ENCODE measurements at places on chromosomes 11 and 22.

GRCh38 chr11:16603890-16604793, 134.3 kb upstream of the C11orf58 start:
- no peak for DNase-seq

DNA sequence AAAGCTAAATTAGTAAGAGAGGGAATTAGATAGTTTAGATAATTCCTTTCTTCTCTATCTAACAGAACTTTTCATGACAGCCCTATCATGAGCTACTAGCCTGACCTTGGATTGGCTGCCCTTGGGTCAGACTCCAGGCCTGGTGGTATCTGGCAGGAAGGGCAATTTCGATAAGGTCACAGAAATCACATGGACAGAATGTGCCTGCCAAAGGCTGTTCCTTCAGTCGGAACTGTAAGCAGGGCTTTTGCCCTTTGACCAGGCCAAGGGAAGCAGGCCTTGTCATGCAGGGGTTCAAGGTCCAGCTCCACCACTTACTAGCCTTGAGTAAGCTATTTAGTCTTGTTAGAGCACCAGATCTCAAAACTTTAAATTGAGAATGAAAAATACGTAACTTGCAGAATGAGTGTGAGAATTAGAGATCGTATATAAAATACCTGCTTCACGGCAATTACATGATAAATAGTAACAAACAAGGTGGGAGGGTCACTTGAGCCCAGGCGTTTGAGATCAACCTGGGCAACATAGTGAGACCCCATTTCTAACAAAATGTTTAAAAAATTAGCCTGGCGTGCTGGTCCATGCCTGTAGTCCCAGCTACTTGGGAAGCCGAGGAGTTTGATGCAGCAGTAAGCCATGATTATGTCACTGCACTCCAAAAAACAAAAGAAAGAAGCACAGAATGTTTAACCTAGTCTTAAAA, 60.8 kb upstream of the SC5D start:
- DNase-seq: no peak

- DNase-seq: no peak
Measured at GRCh38 chr11:4092026-4092425, 2.6 kb upstream of the RRM1 start.

DNA sequence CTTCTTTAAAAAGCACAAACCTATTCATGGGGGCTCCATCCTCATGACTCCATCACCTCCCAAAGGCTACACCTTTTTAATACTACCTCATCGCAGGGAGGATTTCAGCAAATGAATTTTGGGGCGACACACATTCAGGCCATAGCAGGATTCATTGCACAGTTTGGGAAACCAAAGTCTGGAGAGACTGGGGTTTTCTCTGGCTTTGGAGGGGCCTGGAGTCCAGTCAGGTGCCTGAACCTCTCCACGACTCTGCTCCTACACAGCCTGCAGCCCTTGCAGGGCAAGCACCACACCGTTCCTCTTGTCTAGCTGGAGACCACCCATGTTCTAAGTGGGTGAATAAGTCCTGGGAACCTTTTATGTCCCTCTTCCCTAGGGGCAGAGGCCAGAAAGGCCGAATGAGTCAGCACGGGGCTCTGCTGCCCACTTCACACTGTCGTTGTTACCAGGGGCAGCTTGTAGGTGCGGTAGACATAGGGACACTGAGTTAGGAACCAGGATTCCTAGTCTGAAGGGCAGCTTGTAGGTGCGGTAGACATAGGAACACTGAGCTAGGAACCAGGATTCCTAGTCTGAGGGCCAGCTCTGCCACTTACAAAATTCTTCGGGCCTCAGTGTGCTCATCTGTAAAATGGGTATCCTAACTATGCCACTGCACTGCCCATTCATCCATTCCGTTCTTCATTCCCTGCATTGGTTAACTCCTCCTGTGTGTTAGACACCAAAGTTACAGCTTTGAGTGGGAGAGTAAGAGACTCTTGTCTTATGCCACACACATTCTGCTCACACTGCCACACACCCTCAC, 251.7 kb upstream of the B3GAT1 start:
- no peak for DNase-seq

DNA sequence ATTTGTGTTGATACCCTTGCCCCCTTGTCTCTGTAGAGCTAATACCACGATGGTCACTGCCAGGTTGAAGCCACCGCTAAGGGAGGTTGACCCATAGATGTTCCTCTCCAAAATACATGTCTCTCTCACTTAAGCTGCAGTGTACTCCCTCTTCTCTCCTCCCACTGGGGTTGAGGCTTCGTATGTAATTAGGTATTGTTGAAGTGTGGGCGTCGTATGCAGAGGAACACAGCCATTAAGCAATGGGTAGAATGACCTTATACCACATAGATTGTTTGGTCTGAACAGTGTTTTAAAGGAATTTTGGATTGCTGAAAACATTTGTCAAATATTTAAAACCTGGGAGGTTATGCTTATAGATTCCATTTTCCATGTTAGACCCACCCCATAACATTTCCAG, 71.9 kb downstream of the TRAF6 start:
- DNase-seq: no peak

GRCh38 chr11:114209343-114209742, 86.9 kb upstream of the NNMT start:
- no peak for DNase-seq

- DNase-seq: no peak
Measured at GRCh38 chr11:61679296-61679695, 895 bp upstream of the DAGLA start.

DNA sequence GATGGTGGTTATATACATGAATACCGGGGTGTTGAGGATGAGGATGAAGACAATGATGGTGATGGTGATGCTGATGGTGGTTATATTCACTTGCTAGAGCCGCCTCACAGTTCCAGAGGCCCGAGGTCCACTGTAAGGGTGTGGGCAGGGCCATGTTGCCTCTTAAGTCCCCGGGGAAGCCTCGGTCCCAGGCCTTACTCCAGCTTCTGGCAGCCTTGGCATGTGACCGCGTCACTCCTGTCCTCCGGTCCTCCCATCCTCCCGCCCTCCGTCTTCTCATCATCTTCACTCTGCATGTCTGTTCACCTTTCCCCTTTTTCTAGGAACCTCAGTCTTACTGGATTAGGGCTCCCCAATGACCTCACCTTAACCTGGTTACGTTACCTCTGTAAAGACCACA, 54.6 kb downstream of the IGLL1 start:
- DNase-seq: no peak

DNA sequence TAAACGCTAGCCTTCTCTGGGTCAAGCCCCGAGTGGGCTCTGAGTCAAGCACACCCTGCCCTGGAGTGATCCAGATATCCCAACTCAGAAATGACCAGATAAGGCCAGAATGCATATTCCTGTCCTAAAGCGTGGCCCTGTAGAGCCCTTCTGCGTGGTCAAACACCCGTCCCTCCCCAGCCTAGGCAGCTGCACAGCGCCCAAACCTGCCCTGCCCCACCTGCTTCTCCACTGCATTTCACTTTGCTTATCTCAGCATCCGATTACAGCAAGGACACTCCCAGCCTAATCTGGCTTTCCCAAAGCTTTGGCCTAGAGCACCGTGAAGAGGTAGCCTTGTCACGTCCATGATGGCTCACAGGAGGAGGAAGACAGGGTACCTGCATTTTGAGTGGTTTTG, 11.9 kb upstream of the TMPRSS4 start:
- DNase-seq: no peak

DNA sequence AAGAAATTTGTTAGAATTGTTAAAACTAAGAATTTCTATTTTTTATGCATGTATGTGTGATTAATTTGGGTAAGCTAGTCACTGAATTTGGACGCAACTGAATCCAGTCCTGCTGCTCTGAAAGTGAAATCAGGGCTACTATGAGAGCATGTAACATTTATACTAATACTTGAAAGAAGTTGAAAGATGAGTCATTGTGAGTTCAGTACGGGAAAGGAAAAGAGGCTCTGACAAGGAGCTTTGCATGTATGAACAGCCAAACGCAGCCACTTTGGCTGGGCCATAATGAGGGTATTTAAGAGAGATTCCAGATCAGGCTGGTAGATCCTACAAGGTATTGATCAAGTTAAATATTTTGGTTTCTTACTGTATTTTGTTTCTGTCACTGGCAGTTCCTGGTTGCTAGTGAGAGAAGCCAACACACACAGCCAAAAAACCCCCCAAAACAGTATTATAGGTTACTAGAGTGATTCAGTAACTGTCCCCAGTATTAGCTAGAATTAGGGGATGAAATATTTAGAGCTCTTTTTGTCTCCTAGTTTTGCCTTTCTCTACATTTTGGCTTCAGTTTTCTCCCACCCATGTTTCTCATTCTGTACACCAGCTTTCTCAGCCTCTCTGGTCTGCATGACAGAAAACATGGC, 14.1 kb downstream of the AASDHPPT start:
- no peak for DNase-seq

GRCh38 chr11:72848846-72849466, 34.7 kb downstream of the ATG16L2 start:
- DNase-seq: no peak

GRCh38 chr22:42270176-42270509, 310 bp downstream of the TCF20 start:
- peak; percentile 22 for DNase-seq

DNA sequence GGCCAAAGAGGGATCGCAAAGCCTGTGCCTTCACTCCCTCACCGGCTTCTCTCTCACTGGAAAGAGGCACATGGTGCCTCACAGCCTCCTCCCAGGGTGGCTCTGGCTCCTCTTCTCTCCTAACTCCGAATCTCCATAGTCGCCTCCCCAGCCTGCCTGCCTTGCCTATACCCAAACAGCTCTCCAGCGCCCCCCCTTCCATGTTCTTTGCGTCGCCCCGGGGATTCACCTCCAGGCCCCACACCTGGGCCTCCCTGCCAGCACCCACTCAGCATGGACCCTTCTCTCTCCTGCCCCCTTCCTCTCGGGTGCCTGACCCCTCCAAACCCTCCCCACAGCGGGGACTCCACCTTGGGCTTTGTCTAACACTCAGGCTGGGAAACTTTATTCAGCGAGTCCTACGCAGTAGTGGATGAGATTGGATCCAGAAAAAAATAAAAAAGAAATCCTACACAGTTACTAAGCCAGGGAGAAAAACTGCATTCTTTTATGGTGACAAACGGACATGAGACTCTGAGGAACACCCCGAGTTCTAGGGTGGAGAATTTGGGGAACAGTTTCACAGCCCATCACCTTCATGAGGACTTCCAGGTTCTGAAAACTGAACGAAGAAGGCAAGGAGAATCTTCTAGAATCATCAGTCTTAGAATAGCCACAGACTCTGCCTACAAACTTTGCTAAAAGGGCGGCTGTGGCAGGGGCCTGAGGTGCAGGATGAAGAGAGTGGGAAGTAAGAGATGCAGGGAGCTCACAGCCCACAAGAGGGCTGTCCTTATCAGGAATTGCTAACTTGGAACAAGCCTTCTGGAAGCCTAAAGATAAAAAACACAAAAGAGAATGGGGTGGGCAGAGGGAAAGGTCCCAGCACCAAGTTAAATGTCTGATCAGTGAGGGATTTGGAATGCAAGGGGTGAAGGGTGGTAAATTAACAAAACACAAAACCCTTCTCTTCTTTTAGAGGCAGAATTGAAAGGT, 5.3 kb downstream of the PPM1F start:
- no peak for DNase-seq

- no peak for DNase-seq
Measured at GRCh38 chr11:111515591-111515990, 1.0 kb downstream of the HOATZ start.

- no peak for DNase-seq
Measured at GRCh38 chr11:1073851-1074243, 827 bp upstream of the MUC2 start.

GRCh38 chr22:43884600-43885318, 7.1 kb downstream of the PNPLA5 start:
- DNase-seq: peak; percentile 58

GRCh38 chr11:126282736-126283591, at the start of gene TIRAP:
TSS of gene TIRAP (plus strand) at chr11:126283093. CDS start at chr11:126290895, 7,802 bp downstream.
- DNase-seq: peak; percentile 40

- DNase-seq: no peak
Measured at GRCh38 chr11:44159848-44160721, 64.6 kb downstream of the EXT2 start.

DNA sequence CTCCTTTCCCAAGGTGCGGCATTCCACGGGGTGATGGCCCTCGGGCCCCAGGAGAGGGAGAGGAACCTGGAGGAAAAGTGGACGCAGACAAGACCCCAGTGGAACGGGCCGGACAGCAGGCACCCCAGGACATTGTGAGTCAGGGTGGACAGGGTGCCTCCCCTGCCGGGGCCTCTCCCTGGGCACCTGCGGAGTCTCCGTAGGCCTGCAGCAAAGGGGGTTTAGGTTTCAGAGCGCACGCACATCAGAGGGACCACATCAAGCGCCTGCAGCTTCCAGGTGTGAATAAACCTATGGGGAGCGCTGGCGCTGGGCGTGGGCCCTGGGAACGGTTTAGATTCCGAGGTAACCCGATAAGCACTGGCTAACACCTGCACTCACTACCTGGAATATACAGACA, 22.7 kb upstream of the FGF19 start:
- no peak for DNase-seq

GRCh38 chr11:118859973-118860372, 23.7 kb upstream of the CXCR5 start:
- DNase-seq: no peak

DNA sequence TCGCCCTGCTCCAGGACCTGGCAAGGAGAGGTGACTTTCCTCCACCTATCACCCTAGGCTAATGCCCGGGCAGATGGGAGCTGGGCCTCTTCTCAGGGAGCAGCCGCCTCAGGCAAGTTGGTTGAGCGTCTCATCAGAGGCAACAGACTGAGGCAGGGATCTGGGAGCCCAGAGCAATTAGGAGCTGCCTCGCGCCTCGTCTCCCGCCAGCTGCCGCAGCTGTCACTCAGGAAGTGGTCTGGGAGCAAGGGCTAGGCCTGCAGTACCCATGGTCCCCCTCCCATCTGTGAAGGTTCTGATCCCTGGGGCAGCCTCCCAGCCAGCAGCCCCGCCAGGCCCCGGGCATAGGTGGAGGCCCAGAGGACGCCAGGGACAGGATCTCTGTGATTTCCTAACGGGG, 4.6 kb upstream of the CABP7 start:
- DNase-seq: no peak

GRCh38 chr11:129644326-129644725, 171.3 kb upstream of the TMEM45B start:
- DNase-seq: no peak

Data from stimulated activated CD8-positive, alpha-beta memory T cell treated with anti-CD3 and anti-CD28 coated beads, Interleukin-2, amount 100 ng/mL, for 48 hours (primary cell).